ENCODE measurements at places on chromosomes 16 and 17. TPM values are rescaled to one million over a fixed set of nuclear protein-coding genes. Genes with fewer than 3 reads are reported as not detected.

- DNase-seq, result no peak
Observed at GRCh38 chr17:42617956-42618431, 8.5 kb downstream of the TUBG1 start.

Gene ARL17B
- total RNA-seq, result 9.0 TPM

DNA sequence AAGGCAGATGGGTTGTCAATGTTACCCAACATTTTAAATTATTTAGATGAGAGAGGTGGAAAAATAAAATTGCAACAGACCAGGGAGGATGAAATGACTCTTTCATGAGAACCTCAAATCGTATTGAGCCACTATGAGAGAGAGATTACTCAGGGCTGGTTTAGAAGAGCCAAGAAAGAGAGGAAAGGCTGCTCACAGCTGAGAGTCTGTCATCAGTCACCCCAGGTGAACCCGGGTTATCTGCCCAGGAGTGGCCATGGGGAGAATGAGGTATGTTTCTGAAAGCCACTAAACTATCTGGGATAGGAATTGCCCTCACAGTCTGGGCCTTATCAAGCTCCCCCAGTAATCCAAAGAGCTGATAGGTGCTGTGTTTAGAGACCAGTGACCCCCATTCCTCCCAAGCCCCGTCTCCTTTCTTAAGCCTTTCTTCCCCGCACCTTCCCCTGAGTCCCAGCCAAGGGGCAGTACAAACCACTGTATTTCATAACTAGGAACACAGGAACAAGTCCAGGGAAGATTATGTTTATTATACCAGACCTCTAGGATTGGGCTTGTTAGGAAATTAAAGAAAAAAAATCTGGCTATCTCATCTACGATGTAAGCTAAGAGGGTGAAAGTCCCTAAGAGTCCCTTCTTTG lies 158.9 kb upstream of the NOL11 start:
- DNase-seq, result peak; percentile 23

Gene ASIC2
- total RNA-seq, result 2.3 TPM

GRCh38 chr16:57395026-57395425 lies 9.5 kb upstream of the CCL17 start:
- no peak for DNase-seq

Gene GPR142
- total RNA-seq, result not detected

- DNase-seq, result no peak
Observed at GRCh38 chr16:31355431-31356100, 590 bp downstream of the ITGAX start.

- DNase-seq, result no peak
Observed at GRCh38 chr17:4500191-4500571, 1.5 kb downstream of the SPNS2 start.

Gene KCNH6
- 0.33 TPM for total RNA-seq

- DNase-seq, result no peak
Observed at GRCh38 chr17:80565343-80566053, 20.9 kb downstream of the RPTOR start.

GRCh38 chr16:4913130-4913773 lies 23.7 kb downstream of the PPL start:
- no peak for DNase-seq

DNA sequence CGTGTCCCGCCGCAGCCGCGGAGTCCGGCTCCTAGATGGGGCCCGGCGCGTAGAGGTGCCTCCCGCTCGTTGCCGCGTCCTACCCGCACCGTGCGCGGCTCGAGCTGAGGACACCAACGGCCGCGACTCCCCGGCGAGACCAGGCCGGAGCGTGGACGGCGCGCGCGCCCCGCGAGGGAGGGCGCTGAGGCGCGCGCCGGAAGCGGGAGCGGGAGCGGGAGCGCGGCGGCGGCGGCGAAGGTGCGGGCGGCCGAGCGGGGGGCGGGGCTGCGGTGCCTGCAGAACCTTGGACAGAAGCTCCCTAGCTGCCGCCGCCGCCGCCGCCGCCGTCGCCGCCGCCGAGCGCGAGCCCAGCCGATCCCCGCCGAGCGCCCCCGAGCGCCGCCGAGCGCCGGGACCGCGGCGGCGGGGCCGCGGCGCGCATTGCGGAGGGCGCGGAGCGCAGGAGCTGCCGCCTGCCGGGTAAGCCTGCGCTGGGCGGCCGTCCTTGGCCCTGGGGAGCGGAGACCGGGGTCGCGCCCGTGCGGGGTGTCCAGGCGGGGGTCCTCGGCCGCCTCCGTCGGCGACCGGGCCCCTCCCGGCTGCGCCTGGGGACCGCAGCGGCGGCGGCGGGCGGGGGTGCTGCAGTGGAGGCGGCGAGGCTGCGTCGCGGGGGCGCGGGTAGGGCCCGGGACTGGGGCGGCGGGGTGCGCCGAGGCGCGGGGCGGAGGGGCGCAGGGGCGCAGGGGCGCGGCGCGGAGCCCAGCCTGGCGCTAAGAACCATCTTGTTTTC lies at the start of gene CDK5R1:
TSS of gene CDK5R1 (plus strand) at position 293 of the 772 bp plus-strand sequence. CDS start 628 bp downstream, outside the sequence.
- peak; percentile 91 for DNase-seq

Gene KRTAP2-2
- not detected for total RNA-seq

GRCh38 chr16:3012828-3013420 lies at the start of gene CLDN9:
Gene CLDN9, plus strand, starts transcription at chr16:3012923. Its CDS starts 440 bp downstream, at chr16:3013363.
- DNase-seq, result peak; percentile 64

DNA sequence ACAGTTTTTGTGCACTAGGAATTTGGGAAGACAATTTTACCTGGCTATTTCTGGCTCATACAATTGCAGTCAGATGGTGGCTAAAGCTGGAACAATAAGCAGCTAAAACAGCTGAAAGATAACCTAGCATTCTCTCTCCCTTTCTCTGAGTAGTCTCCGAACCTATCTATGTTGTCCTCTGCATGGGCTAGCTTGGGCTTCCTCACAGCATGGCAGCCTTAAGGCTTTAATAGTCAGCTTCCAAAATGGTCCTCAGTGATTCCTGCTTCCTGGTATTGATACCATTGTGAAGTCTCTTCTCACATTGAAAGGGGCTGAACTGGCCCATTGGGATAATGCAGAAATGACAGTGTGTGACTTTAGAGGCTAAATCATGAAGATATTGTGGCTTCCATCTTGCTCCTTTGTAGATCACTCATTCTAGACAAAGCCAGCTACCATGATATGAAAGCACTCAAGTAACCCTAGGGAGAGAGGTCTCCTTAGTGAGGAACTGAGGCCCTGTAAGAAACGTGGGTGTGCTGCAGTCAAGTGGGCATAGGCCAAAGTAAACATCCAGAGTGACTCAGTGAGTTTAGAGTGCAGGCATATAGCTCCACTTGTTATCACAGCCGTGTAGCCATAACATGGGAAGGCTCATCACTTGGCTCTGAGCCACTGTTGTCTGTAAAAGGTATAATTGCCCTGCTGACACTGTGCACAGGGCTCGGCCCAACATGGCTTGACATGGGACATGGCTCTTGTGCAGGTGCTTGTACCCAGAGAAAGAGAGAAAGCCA lies 5.5 kb upstream of the VKORC1 start:
- DNase-seq, result no peak

DNA sequence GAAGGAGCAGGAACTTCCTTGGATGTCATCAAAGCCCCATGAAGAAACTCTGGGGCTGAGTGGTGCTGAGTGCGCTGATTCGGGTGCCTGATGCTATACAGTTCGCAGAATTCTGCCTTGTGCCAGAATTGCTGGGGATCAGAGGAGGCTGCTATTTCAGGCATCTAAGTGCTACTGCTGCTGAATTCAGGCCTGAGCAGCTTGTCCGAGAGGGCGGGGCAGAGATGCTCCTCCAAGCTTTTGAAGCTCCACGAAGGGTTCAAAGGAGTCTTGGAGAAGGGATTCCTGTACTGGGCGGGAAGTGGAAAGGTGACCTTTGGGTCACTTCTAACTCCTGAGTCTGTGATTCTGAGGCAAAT lies 227.8 kb downstream of the CCDC182 start:
- no peak for DNase-seq

GRCh38 chr17:53516636-53517035 lies 306.1 kb upstream of the KIF2B start:
- DNase-seq, result peak; percentile 28

GRCh38 chr17:68780596-68780995 lies 174.6 kb downstream of the ABCA8 start:
- no peak for DNase-seq

- no peak for DNase-seq
Observed at GRCh38 chr16:85935974-85936760, 37.2 kb downstream of the IRF8 start.
